CD4-positive, alpha-beta memory T cell (primary cell): ENCODE measurements at places on chromosomes 1 and 21.

DNA sequence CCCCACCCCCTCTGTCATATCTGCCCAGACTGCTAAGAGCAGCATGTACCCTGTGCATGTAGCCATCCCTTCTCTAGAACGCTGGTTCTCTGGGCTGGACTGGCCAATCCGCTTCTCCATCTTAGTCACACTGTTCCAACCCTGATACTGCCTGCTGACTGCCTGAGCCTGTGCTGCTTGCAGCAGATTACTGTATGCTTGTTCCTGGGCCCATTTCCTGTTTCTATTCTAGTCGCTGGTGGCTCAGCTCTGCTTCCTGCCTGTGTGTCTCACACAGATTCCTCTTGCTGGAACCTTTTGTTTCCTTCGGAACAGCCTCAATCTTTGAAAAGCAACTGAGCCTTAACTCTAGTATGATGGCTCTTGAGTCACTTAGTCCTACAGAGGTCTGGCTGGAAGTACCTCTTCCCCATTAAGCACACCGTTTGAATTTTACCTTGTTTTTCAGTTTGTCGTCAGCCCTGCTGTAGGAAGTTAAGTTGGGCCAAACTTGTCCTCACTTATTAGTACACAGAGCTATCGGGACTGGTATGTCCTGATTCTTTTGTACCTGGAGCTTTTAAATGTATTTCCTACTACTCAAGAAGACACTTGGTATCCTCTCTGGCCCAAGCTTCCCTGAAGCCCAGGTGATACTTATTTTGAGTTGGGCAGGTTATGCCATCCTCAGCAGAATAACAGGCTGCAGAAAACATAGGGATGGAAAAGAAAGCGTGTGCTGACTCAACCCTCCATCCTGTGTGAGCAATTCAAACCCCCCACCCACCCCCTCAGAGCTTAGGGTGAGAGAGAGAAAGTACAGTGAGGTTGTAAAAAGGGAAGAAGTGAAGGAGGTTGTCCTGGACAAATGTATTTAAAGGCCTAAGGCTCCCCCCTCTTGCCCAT, 43.4 kb upstream of the PIGV start:
- DNase-seq, result peak; percentile 93

DNA sequence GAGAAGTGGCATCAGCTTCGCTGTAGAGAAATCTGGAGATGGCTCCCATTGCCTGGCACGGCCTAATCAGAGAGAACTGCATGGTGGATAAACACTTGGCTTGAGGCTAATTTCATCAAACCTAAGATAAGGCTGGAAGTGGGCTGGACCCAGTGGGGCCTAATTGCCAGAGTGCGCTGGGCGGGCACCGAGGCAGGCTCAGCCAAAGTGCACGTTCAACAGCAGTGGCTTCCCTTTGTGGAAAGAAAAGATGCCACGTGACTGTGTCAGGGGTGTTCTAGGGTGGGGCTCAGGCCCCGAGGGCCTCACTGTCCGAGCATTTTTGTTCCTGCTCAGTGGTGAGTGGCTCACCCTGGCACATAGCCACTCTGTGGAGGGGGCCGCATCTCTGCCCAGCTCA, 5.8 kb downstream of the PLCH2 start:
- DNase-seq, result no peak

- DNase-seq, result no peak
These were observed 30.2 kb downstream of the BRDT start for GRCh38 chr1:91979383-91979782.

DNA sequence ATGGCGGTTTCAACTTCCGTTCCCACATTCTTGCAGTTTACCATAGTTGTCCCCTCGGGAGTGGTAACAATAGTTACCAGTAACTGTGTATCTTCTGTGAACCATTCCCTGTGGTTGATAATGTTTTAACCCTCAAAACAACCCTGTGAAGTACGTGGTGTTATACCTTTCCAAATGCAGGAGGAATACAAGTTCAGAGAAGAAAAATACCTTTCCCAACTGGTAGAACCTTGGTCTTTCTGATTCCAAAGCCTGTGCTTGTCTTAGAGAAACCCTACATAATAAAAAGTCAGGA, 789 bp downstream of the BTF3L4 start:
- DNase-seq, result no peak

- no peak for DNase-seq
These were observed 31.0 kb upstream of the NFIA start for GRCh38 chr1:61051443-61051718.
